Activated naive CD4-positive, alpha-beta T cell treated with anti-CD3 and anti-CD28 coated beads for 36 hours (primary cell): ENCODE measurements at places on chromosomes 11 and 22. TPM values are rescaled to one million over a fixed set of nuclear protein-coding genes. Genes with fewer than 3 reads are reported as not detected.
A peak's percentile ranks its signal among the peaks of the same experiment; 100 is the strongest.

The WNT7B gene
- not detected for total RNA-seq

The HNRNPUL2 gene
- total RNA-seq, result 61.5 TPM

The KDM4D gene
- total RNA-seq, result 1.7 TPM

The DERL3 gene
- 7.5 TPM for total RNA-seq

The FERMT3 gene
- 178 TPM for total RNA-seq

The ZBTB16 gene
- total RNA-seq, result 2.3 TPM

The C11orf91 gene
- not detected for total RNA-seq

The CEP126 gene
- total RNA-seq, result 1.1 TPM

The SLC22A12 gene
- total RNA-seq, result not detected

The PPFIBP2 gene
- 22.2 TPM for total RNA-seq

The RIC3 gene
- total RNA-seq, result 6.3 TPM

DNA sequence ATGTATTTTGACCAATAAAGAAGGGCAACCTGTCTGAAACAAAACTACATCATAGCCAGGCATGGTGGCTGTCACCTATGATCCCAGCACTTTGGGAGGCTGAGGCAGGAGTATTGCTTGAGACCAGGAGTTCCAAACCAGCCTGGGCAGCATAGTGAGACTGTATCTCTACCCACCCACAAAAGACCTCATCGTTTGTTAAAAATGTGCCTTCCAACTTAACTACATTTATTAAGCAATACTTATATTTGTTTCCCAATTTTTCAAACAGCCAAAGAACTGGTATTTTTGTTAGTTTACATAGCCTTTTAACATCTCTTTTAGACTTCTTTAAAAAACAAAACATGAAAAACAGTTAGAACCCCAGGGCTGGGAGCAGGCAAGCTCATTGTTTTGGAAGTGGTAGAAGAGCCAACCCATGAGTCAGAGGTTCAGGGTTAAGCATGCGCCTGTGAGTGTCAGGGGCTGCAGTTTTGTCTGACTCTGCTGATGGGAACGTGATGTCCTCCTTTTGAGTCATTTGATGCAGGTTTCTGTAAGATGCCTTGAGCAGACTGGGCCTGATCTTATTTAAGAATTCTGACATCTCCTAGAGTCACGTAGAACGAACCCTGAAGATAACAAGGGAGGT is 53.9 kb upstream of the CRTAM start:
- no peak overlapping the region for H3K27ac ChIP-seq
- DNase-seq, result no peak
- no peak overlapping the region for H3K4me3 ChIP-seq
- H3K4me1 ChIP-seq, result no peaks in the 10 kb centered on the region

- H3K4me1 ChIP-seq, result no peaks in the 10 kb centered on the region
- H3K4me3 ChIP-seq, result no peak overlapping the region
- no peak overlapping the region for H3K27ac ChIP-seq
- no peaks in the 10 kb centered on the region for H3K36me3 ChIP-seq
- DNase-seq, result no peak
These were observed 94.5 kb downstream of the FDX1 start for GRCh38 chr11:110524238-110524637.

DNA sequence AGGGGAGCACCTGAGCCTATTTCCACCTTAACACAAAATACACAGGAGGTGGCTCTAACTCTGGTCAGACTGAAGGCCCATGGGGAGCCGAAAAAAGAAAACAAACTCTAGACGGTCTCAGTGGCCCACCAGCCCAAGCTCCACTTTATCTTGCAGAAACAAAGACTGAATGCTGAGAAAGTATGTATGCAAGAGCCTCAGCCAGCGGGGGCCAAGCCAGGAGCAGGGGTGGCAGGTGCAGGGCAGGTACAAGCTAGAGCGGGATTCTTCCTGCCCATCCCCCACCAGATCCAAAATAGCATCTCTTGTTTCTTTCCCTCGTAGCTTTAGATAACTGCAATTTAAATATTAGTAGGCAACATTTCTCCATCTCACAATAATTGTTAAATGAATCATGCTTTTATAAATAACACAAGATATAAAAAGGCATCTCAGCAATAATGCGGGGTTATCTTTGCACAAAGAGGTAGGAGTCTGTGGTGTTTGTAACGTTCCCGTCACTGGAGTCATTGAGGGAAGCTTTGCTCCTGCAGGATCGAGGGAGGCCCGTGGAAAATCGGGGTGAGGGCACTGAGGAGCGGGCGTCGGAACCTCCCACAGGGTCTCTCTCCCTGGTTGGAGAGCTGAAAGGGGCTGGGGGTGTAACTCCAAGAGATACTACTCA is 418.0 kb downstream of the SHANK2 start:
- peaks cover 3% of the 10 kb centered on the region for H3K27me3 ChIP-seq
- no peak overlapping the region for H3K4me3 ChIP-seq
- H3K27ac ChIP-seq, result no peak overlapping the region
- peaks cover 2% of the 10 kb centered on the region for H3K36me3 ChIP-seq

DNA sequence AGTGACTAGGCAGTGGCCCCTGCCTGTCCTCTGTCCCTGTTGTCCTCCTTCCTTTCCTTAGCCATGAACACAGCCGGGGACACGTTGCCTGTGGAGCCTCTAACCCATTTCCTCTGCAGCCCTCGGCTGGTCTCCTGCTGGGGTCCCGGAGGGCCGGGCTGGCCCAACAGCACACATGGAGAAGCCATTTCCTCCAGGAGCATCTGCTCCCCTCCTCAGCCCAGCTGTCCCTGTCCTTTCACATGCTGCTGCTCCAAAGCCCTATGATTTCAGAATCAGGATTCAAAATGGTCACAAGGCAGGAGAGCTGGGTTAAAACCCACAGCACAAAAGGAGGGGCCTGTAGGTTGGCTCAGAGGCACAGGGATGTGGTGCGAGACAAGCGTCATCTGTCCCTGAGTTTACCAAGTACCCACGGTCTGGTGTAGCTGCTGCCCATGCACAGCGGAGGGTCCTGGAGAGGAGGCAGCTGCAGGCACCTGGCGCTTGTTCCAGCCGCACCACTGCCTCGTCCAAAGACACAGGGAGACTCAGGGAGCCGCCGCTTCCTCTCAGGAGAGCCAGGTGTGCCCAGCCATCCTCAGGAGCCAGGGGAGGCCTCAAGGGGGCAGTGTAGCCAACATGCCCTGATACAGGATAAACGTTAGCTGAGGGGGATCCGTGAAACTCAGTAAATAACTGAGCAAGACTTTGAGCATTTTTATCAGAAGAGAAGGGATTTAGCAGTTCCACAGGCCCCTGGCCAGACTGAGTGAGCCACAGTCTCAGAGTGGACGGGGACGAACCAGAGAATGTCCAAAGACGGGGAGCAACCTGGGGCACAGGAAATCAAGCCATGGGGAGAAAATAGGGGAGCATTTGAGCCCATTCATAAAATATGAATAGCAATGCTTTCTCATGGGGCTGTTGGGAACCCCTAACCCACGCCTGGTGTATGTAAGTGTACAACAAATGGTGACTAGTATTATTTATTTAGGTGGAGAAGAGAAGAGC is 3.9 kb upstream of the VSIG10L2 start:
- no peak overlapping the region for H3K4me3 ChIP-seq
- H3K27ac ChIP-seq, result no peak overlapping the region
- peak; percentile 79 for DNase-seq
- H3K36me3 ChIP-seq, result no peaks in the 10 kb centered on the region
- H3K27me3 ChIP-seq, result no peaks in the 10 kb centered on the region

DNA sequence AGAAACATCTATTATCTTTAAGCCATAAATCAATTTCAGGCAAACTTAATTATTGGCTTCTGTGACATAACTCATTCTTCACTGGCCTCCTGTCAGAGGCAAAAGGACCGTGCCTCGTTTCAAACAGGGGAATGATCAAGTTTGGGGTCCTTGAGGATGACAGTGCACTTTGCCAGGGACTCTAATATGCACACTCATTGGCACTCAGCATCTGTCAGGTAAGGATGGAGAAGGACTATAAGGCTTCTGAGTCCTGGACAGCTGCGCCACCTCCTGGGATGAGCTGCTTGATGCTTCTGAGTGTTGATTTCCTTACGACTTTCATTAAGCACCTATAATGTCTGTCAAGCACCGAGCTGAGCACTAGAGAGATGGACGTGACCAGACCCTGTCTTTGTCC is 20.2 kb downstream of the BPIFC start:
- H3K4me3 ChIP-seq, result no peak overlapping the region
- peak; percentile 35 for DNase-seq
- H3K27ac ChIP-seq, result no peak overlapping the region

DNA sequence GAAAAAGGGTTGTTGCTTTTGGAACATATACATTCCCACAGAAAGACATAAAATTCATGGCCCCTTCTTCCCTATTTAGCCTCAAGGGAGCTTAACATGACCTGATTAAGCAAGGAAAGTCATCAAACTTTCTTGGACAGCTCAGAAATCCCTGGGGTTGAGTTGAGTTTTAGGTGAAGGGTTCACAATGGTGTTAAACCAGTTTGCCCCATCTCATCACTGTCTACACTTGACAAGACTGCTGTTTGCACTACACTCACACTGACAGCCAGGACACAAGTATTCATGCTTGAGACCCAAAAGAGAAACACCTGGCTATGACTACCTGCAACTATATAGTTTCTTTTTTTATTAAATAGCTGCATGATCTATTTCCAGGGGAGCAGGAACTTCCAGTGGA is 209.8 kb upstream of the TMEM45B start:
- H3K27me3 ChIP-seq, result peaks cover 2% of the 10 kb centered on the region
- no peak for DNase-seq
- H3K27ac ChIP-seq, result no peak overlapping the region
- H3K4me3 ChIP-seq, result no peak overlapping the region

DNA sequence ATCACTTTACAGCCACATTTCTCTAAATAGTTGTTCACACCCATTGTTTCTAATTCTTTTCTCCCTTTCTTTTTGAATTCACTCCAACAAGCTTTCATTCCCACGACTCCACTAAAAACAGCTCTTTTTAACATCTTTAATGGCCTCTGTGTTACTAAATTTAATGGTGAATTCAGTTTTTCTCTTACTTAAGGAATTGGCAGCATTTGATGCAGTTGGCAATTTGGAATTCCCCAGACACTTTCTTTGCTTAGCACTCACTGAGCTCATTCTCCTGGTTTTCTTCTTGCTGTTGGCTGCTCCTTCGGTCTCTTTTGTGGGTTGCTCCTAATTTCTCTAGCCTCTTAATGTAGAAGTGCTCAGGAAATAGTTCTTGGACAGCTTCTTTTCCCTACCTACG is 40.5 kb upstream of the OR9Q1 start:
- DNase-seq, result no peak
- H3K4me3 ChIP-seq, result no peak overlapping the region
- peaks cover 11% of the 10 kb centered on the region for H3K27me3 ChIP-seq
- no peaks in the 10 kb centered on the region for H3K36me3 ChIP-seq
- H3K4me1 ChIP-seq, result no peaks in the 10 kb centered on the region

GRCh38 chr11:79342236-79342635 is 98.6 kb downstream of the TENM4 start:
- no peaks in the 10 kb centered on the region for H3K36me3 ChIP-seq
- no peaks in the 10 kb centered on the region for H3K4me1 ChIP-seq
- no peak overlapping the region for H3K4me3 ChIP-seq

DNA sequence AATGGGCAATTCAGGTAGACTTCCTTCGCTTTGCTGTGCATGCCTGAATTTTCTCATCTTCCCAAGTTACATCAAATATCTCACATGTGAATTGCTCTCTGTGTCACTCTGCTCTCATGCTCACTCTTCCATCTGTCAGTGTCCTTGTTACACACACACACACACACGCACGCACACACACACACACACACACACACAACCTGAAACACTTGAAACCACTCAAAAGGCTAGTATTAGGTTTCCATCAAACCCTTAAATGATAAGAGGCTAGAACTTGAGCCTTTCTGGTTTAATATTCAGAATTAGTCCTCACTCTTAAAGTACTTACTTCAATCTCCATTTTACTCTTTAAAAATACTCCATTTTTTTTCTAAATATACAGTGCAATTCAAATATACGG is 282.4 kb downstream of the C11orf87 start:
- no peaks in the 10 kb centered on the region for H3K36me3 ChIP-seq
- H3K27ac ChIP-seq, result no peak overlapping the region
- H3K27me3 ChIP-seq, result no peaks in the 10 kb centered on the region
- no peak for DNase-seq
- no peak overlapping the region for H3K4me3 ChIP-seq

DNA sequence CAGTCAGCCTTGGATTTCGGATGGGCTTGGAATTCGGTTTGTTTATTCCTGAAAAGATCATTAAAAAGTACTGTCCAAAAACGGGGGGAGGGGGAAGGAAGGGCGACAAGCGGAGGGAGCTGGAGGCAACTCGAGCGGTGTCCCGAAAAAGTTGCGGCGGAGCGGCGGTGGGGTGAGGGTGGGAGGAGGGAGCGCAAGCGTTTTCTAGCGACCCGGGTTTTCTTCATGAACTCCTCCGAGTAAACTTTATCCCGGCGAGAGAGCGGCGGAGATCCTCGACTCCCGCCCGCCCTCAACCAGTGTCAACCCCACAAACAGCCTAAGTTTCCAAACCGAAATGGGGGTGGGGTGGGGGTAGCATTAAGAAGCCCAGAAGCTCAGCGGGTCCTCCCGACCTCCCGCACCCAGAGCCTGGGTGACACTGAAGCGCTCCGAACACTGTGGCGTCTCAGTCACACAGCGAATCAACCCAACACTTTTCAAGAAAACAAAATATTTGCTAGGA is 133.0 kb upstream of the C11orf58 start:
- no peak overlapping the region for H3K27ac ChIP-seq
- H3K36me3 ChIP-seq, result no peaks in the 10 kb centered on the region
- DNase-seq, result no peak
- H3K4me3 ChIP-seq, result peak overlapping the region; percentile 56
- H3K4me1 ChIP-seq, result peaks cover 20% of the 10 kb centered on the region
- peaks cover 46% of the 10 kb centered on the region for H3K27me3 ChIP-seq

GRCh38 chr11:123547180-123547579 is 107.2 kb downstream of the SCN3B start:
- peaks cover 21% of the 10 kb centered on the region for H3K4me1 ChIP-seq
- H3K27ac ChIP-seq, result no peak overlapping the region
- H3K4me3 ChIP-seq, result no peak overlapping the region
- H3K36me3 ChIP-seq, result no peaks in the 10 kb centered on the region
- no peak for DNase-seq

- H3K27ac ChIP-seq, result peak overlapping the region; percentile 98
- H3K36me3 ChIP-seq, result peaks cover 2% of the 10 kb centered on the region
- no peak for DNase-seq
- H3K4me3 ChIP-seq, result no peak overlapping the region
- H3K27me3 ChIP-seq, result no peaks in the 10 kb centered on the region
- peaks cover 70% of the 10 kb centered on the region for H3K4me1 ChIP-seq
These were observed 54.5 kb downstream of the PACS1 start for GRCh38 chr11:66124564-66124963.

DNA sequence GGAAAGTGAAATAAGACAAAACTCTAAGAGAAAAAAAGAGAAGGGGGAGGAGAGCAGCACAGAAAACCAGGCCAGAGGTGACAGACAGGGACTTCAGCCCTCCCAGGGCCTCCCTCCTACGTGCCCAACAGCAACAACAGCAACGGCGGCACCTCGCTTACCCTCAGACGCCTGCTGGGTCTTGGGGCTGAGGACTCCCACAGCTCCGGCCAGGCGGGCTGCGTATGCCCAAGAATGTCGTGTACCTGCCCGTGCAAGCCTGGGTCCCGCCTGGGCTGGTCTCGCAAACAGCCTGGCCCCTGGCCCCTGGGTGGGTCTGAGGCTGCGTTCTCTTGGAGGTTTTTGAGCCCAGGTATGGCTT is 30.5 kb downstream of the ARAP1 start:
- DNase-seq, result peak; percentile 53
- H3K36me3 ChIP-seq, result peaks cover 3% of the 10 kb centered on the region
- H3K27me3 ChIP-seq, result no peaks in the 10 kb centered on the region
- H3K27ac ChIP-seq, result peak overlapping the region; percentile 95
- H3K4me1 ChIP-seq, result peaks cover 49% of the 10 kb centered on the region

- no peak for DNase-seq
- peaks cover 30% of the 10 kb centered on the region for H3K27me3 ChIP-seq
- H3K4me1 ChIP-seq, result peaks cover 7% of the 10 kb centered on the region
- no peak overlapping the region for H3K4me3 ChIP-seq
- peaks cover under 1% of the 10 kb centered on the region for H3K36me3 ChIP-seq
These were observed 38.1 kb downstream of the DIXDC1 start for GRCh38 chr11:111975076-111975806.
